ENCODE measurements at places on chromosomes 1 and 21.

DNA sequence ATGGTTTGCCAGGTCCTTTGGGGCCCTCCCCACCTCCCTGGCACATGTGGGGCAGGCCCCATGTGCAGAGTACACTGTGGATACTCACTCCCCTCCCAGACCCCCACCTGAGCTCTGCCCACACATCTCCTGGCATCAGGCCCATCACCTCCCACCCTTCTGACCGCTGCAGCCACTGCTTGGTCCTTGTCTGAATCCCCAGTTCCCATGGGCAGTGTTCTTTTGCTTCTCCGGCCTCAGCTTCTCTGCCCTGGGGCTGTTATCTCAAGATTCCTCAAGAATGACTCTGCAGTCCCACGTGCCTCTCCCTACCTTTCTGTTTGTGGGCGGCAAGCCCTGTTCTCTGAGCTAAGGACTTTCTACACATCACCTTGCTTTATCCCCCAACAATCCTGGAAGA is 187.7 kb upstream of the EDN2 start:
- DNase-seq: no peak

GRCh38 chr1:57986432-57986831 is 560.1 kb downstream of the OMA1 start:
- no peak for DNase-seq

DNA sequence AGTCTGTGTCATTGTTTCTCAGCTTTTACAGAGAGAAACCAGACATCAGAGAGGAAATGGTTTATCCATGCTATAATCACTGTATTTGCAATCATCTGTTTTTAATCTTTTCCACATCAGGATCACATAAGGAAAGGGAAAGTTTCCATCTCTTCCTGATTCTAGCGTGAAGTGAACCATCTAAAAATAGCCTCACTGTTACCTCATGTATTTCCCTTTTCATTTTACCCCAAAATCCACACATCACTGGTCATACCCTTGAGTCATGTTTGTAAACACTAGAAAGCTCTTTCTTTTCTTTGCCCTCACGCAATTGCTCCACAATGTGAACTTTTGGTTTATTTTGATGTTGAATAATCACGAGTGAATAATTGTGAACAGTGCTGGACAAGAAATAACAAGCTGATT is 146.0 kb downstream of the PLA2G4A start:
- DNase-seq: peak; percentile 94

- DNase-seq: no peak
Observed at GRCh38 chr1:119308130-119308700, 60.4 kb upstream of the HAO2 start.

DNA sequence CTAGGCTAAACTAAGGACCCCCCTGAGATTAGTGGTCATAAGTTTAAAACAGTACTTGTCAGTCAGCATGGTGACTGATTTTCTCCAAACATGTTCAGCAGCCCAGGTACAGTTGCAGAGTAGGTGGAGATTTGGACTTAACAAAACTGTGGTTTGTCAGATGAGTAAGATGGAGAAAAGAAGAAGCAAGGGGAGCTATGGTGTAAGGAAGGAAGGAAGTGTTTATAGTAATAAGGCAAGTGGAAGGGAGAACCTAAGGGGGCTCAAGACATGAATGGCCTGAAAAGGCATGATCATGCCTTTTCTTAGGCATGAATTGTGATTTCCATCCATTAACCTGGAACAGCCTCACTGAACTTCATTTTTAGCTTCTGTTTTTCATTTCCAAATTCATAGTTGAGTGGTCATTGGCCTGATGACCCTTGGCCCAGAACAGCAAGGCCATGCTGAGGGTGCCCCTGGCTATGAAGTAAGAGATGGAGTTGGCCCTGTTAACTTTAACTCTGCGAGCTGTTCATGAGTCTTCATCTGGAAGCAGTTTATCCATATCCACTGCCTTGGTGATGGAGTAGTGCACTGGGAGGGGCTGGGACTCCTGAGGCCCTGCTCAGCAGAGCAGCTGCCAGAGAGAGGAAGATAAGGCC is 60.7 kb downstream of the LRRC8D start:
- DNase-seq: no peak

GRCh38 chr1:64474665-64475439 is 4.9 kb downstream of the CACHD1 start:
- no peak for DNase-seq

- no peak for DNase-seq
Observed at GRCh38 chr1:24319962-24320361, 805 bp downstream of the GRHL3 start.

- DNase-seq: no peak
Observed at GRCh38 chr21:15978215-15978738, 248.5 kb downstream of the USP25 start.

DNA sequence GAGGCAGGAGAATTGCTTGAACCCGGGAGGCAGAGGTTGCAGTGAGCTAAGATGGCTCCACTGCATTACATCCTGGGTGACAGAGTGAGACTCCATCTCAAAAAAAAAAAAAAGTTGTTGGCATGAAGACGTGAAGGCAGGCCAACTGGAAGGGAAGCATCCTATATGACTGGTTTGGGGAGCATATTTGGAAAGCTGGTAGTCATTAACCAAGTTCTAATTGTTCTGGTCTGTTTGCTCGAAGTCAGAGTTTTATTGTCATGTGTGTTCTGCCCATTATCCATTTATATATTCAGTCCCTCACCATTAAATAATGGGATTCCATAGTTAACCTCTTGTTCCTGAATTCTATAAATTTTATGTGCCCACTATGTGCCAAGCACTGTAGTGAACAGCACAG is 3.3 kb upstream of the GLRX2 start:
- DNase-seq: no peak

DNA sequence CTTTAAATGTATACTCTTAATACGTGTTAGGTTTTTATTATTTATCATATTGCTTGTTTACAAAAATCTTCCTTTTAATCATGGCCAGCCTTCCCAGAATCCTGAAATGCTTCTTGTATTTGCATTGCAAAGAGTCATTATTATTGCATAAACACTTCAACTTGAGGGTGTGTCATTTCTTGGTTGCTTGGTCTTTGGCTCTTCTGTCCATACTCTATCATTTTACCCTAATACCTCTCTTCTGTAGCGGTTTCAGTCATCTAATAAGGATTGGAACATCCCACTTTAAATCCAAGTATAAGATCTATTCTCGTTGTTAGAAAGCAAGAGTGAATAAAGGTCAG is 200.6 kb upstream of the CACYBP start:
- DNase-seq: no peak

DNA sequence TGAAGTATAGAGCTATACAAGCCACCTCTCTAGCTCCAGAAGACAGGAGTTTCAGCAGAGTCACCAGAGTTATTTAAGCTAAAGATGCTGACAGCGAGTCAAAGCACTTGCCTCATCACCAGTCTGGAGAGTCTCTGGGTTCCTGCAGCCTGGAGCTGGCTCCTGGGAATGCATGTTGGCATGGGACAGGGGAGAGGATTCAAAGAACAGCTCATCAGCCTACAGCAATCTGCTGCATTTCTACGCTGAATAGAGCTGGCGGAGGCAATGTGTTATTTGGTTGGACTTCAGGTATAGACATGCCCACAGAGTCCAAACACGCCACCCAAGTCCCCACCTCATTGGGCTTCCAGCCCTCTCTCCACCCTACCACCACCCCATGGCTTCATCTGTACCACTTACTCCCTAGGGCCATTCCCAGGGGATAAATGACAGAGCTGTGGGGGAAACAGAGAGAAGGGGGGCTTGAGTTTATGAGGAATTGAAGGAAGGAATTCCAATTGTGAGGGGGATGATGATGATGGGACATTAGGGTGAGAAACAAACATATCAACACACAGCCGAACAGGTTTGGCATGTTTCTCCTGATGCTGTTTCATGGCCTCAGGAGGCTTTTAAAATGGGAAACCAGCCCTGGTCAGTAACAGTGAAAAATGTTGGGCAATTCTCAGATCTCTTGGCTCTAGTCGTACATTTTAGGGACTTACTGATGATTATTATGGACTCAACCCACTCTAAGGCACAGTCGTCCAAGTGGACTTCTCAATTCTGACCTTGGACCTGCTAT is 58.4 kb downstream of the PLEKHA6 start:
- no peak for DNase-seq

GRCh38 chr1:218867941-218868626 is 305.6 kb upstream of the LYPLAL1 start:
- DNase-seq: no peak

DNA sequence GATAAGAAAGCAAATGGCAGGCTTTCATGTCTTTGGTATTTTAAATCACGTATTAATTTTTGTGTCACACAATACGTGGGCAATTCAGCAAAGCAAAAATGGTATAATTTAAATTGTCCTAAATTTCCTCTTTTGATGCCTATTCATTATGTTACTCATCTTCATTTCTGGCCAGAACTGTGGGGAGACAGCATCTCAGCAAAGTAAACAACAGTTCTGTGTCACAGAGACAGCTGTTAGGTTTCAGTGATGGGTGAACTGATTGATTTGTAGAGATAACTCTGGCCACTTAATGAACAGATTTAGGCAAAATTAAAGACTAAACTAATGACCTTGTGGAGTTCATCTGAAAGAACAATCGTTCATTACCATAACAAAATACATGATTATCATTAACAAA is 49.2 kb downstream of the FH start:
- DNase-seq: no peak

Data from AG09319 (cell line).